ENCODE measurements at places on chromosomes 2 and 18.

GRCh38 chr18:35201256-35201931 is 39.4 kb upstream of the ZNF397 start:
- DNase-seq, result no peak

GRCh38 chr2:159846564-159846963 is 48.6 kb upstream of the CD302 start:
- no peak for DNase-seq

DNA sequence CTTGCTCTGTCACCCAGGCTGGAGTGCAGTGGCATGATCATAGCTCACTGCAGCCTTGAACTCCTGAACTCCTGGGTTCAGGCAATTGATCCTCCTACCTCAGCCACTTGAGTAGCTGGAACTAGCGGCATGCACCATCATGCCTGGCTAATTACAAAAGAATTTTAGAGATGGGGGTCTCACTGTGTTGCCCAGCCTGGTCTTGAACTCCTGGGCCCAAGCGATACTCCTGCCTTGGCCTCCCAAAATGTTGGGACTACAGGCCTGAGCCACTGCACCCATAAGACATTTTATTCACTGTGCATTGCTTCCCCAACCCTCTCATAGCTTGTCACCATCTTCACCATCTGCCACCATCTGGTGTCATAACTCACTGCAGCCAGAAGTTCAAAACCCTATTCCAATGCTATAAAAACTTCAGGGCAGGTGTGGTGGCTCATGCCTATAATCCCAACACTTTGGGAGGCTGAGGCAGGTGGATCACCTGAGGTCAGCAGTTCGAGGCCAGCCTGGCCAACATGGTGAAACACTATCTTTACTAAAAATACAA is 78.7 kb downstream of the NCAPH start:
- no peak for DNase-seq

DNA sequence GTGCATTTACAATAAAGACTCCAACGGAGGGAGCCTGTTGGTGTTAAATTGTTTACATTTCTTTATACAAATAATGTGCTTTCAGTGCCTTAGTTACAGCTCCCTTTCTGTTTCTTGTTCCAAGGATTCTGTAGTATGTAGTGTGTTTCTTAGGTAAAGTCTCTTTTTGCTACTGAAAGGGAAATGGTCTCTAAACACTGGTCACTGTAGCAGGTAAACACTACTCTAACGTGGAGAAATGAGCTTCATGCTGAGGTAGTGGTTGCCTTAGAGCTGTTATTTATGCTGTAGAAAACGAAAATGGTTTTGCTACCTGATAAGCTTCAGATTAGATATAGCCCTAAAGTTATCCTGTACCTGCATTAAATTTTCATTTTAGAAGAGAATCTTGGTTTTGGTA is 163.6 kb downstream of the CAPN13 start:
- DNase-seq, result no peak

DNA sequence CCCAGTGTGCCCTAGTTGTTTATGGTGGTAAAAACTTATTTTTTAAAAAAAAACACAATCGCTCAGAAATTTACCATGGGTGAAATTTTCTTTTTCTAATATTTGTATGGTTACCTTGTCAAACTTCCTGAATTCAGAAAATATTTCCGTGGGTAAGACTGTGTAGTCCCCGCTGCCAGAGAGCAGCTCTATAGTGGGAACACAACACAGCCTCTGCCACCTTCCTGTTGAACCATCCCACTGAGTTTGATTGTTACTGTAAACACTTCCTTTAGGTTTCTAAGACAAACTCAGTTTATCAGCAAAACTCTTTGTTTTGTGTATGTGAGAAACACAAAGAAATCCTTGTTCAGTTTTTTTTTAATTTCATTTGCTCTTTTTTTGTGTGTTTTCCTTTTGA is 17.9 kb downstream of the DNAH6 start:
- no peak for DNase-seq

DNA sequence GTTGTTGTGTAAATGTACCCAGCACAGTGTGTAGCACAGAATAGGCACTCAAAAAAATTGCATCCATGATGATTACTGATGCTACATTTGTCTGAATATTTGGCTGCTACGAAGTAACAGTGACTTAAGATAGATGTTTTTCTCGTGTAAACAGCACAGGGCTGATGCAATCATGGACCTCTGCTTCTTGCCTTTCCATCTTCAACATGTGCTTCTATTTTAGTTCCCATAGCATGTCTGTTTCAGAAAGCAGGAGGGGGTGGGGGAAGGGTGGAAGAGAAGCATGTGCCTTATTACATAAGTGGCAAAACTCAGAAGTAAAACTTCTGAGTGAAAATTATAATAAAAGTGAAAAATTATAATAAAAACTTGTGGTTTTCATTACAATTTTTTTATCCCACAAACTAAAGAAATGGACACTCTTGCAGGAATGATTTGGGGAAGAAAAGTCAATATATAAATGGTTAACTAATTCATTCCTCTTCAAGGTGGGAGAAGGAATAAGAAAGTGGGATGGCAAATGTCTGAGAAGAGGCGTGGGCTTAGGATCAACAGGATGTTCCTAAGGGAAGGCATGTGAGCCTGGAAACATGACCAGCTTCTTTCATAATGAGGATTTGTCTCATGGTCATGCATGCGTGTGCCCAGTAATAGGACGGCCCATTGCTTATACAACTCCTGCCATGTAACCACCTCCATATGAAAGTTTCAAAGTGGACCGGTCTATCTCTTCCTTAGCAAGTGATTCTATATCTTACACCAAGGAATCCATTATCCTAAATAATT is 27.2 kb downstream of the CCBE1 start:
- no peak for DNase-seq

DNA sequence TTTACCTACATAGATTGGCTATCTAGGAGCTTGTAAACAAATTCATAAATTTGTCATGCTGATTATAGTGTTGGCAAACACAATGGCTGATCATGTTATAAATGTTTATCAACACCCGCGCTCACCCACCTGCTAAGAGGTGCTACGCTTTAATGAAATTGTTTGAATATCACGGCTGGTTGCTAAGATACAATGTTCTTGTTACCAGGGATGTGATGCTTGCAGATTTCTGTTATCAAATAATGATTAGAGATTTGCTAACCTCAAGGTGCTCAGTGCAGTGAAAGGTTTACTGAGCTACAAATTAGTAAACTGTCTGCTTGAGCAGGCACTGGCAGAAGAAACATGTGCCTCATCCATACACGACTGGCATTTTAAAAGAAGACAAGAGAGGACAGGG is 160.0 kb upstream of the ZEB2 start:
- no peak for DNase-seq
